ENCODE measurements at places on chromosomes 1 and 21. TPM values are rescaled to one million over a fixed set of nuclear protein-coding genes. Genes with fewer than 3 reads are reported as not detected.

DNA sequence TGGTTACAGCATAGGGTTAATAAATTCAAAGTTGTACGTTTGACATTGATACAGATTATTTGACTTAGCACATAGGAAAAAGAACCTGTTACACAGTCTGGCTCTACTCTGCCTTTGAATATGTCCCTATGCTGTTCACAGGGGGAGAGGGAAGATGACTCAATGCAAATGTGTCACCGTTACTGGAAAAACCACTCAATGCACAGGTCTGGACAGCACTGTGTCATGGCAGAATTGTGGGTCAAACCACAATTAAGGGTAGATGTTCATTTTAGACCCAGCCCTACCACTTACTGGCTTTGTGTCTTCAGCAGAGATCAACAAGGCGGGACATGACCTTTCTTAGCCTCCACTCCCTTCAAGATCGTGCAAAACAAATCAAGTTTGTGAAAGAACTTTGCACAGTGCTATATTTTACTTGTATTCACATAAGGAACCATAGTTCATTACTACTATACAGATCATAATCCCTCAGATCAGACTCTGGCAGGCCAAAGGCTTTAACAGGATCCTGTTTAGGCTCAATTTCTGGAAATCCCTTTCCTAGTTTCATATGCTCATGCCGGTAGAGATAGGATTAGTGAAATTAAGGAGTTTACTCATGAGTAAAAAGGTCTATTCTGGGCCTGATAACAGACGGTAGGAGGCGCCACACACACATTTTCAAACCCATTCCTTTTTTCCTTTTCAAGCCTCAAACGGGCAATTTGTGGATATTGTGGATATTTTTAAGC, 22.1 kb downstream of the EIF2D start:
- no peak for DNase-seq

Gene LAD1
- not detected for total RNA-seq

DNA sequence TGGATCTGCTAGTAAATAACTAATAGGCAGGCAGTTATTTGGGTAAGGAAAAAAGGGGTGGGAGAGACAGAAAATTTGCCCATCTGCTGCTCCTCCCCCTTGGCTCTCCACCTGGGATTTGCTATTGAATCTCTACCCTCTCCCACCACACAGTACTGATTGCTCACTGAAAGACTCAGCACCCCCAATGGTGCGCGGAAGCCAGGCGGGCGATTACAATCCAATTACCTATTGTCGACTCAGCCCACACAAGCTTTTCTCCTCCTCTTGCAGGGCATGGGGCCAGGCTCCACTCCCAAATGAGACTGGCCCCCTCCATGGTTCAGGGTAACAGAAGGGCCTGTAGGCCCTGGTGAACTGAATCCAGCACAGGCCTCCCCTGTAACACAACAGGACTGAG, 2.7 kb upstream of the HMGN2 start:
- DNase-seq, result no peak

DNA sequence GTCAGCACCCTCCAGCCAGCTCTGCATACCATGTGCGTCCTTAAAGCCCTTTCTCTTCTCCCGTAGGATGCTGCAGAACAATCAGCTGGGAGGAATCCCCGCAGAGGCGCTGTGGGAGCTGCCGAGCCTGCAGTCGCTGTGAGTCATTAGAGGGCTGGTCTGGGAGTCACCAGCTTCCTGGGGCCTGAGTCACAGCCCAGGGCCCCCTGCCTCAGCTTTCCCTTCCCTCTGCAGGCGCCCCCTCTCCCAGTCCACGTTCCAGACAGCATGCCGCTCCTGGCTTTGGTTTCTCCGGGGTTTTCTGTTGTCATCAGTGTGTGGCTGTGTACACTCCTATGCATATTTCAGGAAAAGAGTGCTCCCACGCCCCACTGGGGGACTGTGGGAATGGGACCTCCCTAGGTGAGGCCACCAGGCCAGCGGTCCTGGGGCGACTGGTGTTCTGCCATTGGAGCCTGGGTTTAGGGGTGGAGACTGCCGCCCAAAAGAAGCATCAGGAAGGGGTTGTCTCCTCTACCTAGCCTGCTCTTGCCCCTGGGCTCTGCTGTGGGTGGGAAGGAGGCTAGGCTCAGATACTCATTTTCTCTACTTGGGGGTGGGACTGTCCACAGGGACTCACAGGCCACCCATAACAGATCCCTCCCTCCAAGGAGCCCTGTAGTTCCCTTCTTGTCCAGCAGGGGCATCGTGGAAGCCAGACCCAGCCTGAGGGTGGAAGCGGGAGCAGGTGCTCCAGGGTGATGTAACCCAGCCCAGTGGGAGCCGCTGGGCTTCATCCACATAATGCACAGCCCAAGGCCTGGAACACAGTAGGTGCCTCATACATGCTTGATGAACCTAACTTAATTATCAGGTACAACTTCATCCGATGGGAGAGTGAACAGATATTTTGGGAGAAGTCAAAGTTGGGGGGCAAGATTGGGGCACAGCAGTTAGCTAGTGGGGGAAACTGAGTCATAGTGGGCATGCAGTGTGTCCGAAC, 42.5 kb downstream of the LGR6 start:
- DNase-seq, result peak; percentile 34

DNA sequence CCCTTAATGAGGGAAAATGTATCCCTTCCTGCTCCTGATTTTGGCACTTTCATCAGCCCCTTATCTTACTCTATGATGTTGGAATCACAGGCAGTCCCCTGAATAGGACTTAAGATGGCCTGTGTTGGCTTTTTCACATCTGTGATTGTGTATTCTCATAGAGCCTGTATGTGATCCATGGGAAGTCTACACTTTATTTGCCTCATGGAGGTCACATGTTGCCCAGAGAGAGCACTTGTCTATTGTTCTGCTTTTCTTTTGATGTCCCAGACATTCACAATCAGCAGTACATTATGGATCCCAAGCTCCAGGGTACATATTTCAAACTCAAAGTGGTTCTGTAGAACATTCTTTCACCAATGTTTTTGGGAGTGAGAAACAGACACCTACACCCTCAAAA, 885.2 kb upstream of the ADGRL2 start:
- DNase-seq, result no peak

DNA sequence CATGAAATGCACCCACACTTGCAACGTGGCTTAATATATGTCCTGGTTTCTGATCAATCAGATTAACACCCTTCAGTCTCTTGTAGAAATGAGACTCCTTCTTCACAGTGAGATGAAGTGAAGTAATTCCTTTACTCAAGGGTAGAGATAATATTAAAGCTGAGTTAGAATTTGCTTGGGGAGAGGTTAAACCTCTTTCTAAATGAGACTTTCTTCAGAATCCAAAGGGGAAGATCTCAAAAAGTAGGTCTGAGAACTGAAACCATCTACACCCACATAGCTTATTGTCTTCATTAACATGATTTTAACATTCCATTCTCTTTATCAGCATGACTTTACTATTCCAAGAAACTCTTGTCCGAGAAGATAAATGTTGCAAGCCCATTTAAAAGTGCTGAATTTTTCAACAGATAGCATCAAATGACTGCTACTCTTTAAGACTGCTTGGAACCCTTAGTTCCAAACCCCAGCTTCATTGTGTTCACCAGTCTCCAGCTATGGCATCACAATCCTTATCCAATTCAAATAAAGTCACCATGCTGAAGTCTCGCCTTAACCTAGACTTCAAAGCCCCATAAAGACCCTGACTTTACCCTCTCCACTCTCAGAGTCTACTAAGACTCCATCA, 19.2 kb upstream of the TRAF3IP3 start:
- no peak for DNase-seq

Gene AMY1C
- total RNA-seq, result not detected

- no peak for DNase-seq
Measured at GRCh38 chr1:51719146-51719545, 102.3 kb downstream of the OSBPL9 start.

DNA sequence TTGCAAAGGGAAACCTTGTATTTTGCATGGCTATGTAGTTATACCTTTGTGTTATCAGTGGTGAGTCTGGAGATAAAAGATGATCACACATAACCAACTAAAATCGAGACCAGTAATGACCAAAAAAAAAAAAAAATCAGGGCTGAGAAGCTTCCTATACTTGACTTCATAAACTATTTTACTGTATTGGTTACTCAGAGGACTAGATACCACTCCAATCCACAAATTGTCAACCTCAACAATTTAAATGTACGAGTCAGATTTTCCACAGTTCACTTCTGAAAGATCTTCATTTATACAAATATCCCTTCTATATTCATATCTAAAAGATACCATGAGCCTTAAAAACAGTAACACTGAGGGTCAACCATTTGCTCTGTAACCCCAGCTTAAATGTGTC, 71.7 kb downstream of the NRIP1 start:
- no peak for DNase-seq

All from occipital lobe (tissue), 3 donors.